ENCODE measurements at places on chromosomes 4 and X.

DNA sequence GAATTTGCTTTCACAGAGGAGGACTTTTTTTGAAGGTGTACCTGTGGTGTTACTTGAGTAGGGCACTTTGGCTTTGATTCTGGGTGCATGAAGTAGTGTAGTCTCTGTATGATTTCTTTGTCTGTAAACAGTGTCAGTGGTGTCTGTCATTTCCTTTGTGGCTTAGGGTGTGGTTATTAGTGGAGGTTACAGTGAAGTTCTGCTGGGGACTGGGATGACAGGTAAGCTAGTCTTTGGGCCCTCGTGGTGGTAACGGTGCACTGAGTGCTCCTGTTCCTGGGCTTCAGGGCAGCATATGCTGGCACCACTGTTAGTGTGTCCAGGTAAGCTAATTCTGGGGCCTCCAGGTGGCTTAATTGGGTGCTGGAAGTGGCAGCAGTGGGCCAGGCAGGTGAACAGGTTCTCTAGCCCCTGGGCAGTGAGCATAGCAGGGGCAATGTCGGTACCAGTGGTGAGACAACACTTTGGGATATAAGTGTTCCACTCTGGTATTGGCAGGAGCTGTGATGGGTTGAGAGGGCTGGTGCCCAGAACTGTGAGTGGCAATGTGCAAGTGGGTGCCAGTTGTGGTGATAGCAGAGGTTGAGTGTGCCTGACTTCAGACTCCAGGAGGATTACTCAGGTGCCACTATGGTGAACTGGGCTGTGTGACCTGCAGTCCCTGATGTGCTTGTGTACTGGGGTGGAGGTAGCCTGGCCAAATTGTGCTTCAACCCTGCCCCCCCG is 26.0 kb upstream of the VSIG1 start:
- no peak for DNase-seq

- peak; percentile 89 for DNase-seq
Measured at GRCh38 chr4:48906206-48907173, at the start of gene OCIAD2. Gene OCIAD2, minus strand, starts transcription at chr4:48906774. Its CDS starts 2,225 bp downstream, at chr4:48904549.

- DNase-seq, result no peak
Measured at GRCh38 chr4:122692641-122693520, 39.6 kb upstream of the BBS12 start.

DNA sequence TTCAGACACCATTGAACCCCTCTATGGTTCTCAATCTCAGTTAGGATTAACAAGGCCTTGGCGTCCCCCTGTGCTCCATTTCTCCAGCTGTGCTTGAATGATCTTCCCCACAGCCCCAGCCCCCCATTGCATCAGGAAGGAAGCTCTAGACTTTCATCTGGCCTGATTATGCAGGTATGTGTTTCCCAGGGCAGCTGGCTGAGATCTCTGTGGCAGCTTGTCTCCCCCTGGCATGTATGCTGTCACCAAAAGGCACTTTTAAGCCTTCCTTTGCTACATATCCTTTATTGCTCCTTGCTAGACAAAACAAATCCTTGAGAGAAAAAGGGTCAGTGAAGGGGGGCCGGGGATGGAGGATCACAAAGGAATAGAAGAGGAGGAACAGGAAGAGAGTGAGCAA is 1056.0 kb upstream of the SLIT2 start:
- DNase-seq, result no peak

DNA sequence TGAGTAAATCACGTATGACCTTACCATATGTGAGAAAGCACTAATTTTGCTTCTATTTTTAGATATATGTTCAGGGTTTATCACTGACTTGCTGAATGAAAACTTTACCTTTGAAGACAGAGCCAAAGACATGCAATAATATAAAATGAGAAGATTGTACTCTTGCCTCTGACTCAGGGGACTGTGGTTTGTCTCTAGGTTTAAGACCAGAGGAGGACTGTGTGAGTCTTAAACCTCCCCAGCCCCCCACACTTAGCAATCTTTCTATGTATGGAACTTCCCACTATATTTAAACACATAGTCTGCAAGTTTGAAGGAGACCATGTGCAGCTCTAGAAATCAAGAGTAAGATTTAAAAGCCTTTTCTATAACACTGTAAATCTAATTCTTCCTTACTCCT is 368.7 kb upstream of the FAM241A start:
- no peak for DNase-seq

GRCh38 chr4:190016369-190017289 is 10.4 kb downstream of the FRG2 start:
- DNase-seq, result no peak
